Fibroblast of skin of back (primary cell): ENCODE measurements at places on chromosomes 2 and 18.

DNA sequence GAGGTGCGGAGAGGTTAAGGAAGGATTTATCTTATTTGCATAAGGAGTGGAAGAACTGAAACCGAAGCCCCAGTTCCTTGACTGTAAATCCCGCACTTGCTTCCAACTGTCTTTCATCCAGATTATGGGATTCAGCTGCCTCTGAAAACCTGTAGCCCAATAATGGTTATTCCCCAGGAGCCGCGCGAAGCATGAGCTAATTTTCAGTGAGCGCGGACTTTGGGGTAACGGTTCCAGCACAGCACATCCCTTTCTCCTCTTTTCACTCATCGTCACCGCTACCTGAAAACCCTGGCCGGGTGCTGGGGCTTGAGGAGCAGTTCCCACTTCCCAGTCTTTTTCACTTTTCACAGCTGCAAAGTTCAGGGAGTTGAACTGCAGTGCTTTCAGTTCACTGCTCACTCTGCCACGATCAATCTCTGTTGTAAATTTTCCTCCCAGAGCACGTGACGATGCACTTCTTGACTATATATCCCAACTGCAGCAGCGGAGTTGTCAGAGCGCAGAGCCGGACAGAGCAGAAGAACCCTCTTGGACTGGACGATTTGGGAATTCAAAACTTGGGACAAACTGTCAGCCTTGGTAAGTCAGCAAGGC, at the start of gene KCNE4:
Gene KCNE4, plus strand, starts transcription at position 498 of the 597 bp plus-strand sequence. CDS start 641 bp downstream, outside the sequence.
- DNase-seq: peak; percentile 89

GRCh38 chr2:43831543-43832294, 6.9 kb downstream of the ABCG5 start:
- DNase-seq: no peak

GRCh38 chr2:240998995-240999791, 775 bp downstream of the SNED1 start:
- peak; percentile 13 for DNase-seq

DNA sequence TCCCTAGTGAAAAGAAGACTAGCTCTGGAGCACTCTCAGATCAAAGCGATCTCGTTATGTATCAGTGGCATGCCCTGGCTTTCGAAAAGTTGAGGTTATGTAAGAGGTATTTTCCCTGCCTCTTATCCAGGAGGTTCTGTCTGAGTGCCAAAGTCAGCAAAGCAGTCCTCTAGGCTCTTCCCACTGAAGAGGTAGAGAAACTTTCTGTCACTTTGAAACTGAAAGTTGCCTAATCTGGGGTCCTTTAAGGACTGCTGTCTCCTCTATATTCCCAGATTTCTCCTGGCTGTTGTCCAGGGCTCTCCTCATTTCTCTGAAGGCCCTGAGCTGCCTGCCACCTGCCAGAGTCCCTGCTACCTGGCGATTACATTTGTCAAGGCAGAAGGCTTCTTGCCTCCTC, 96.3 kb downstream of the B3GNT2 start:
- no peak for DNase-seq

DNA sequence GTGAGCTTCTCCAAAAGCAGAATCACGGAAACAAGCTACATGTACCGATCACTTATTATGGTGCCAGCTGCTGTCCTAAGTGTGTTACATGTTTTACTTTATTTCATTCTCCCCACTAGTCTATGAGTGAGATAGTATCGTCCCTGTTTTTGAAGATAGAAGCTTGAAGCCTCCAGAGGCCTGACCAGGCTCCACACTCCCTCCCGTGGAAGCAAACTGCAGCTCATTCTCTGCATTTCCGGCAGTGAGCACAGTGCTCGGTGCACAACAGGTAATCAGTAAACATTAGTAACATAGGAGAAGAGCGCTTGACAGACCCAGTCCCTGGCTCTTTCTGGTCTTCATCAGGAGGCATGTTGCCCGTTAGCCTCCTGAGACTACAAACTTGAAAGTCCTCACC, 72.9 kb downstream of the ZBTB7C start:
- no peak for DNase-seq

DNA sequence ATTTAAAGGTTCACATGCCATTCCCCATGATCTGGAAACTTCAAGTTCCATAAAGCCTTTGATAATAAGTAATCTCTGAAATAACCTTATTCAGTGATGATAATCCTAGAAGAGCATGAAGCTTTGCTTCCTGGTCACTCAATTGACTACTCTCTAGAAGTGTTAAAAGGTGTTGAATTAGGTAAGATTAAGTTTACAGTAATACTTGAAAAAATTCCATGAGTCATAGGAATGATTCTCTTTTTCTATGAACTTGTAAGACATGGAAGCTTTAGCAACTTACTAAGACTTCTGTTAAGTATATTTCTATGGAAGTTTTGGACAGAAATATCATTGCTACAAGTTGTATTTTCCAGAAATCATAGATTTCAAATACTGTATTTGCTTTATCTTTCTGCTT, 100.6 kb downstream of the MYO1B start:
- DNase-seq: peak; percentile 44

- peak; percentile 1 for DNase-seq
Observed at GRCh38 chr2:22798386-22798785, 586.6 kb upstream of the KLHL29 start.
